ENCODE measurements at places on chromosomes 11 and 22. TPM values are rescaled to one million over a fixed set of nuclear protein-coding genes. Genes with fewer than 3 reads are reported as not detected.

GRCh38 chr11:123235117-123235655 is 40.1 kb upstream of the CLMP start:
- DNase-seq = peak; percentile 86

The MUC6 gene
- total RNA-seq = not detected

DNA sequence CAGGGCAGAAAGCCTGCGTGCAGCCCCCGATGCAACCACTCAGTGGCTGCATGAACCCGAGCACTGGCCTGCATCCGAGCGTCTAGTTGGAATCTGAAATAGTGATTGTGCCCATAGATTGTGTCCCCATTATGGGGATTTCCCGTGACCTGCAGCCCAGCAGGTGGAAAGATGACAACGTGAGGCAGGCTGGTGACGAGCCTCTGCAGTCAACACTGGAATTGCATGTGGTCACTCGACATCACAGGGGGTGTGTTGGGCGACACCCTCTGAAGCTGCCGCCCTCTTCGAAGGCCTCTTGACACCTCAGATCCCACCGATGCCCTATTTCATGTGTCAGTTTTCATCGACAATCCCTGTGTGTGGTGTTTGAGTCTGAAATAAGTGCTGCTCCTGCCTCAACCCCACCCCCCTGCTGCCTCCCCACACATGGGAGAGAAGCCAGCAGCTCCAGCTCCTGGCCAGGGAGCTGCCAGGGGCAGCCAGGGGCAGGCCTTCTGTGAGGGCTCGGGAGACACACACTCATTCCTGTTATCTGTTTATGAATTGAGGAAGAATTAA is 172.0 kb upstream of the B3GAT1 start:
- no peak for DNase-seq

- DNase-seq = no peak
These were observed 363.7 kb upstream of the ISX start for GRCh38 chr22:34702279-34702678.

DNA sequence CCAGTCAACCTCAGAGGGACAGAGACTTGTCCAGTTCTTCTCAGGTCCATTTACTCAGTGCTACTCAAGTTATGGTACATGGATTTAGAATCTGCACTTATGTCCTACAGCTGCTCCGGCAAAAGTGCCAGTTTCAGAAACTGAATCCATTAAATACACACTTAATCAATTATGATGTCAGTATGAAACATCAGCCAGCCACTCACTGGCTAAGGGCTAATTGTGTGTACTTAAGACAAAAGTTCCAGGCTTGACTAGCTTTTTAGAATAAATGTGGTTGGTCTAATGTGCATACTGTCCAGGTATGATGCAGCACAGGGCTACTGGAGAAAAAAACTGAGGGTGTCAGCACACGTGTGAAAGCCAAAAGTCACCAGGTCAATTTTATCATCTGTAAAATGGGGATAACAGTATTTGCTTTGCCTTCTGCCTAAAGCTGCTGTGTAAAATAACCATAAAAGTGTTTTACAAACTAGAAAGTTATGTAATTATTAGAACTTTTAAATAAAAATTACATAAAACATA is 55.4 kb upstream of the CYP2D6 start:
- no peak for DNase-seq

DNA sequence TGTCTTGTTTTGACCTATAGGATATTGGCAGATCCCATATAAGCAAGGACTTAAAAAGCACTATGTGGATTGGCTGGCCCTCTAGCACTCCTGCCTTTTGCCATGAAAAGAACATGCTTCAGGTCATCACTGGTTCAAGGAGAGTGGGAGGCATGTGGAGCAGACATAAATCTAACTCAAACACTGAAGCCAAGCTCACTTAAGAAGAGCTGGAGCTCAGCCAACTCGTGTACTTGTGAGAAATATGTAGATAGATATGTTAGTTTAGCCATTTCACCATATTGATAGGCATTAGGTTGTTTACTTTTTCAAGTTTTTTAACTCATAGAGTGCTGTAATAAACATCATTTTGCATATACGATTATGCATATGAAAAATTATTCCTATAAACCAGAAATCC is 19.9 kb upstream of the BBOX1 start:
- no peak for DNase-seq

GRCh38 chr11:4682623-4683419 is 14.8 kb downstream of the OR51E2 start:
- no peak for DNase-seq

- DNase-seq = no peak
These were observed 56.7 kb downstream of the GRAMD4 start for GRCh38 chr22:46676881-46677280.

All from sigmoid colon (tissue), 7 donors.